ENCODE measurements at places on chromosomes 11 and 22. TPM values are rescaled to one million over a fixed set of nuclear protein-coding genes. Genes with fewer than 3 reads are reported as not detected.
A peak's percentile ranks its signal among the peaks of the same experiment; 100 is the strongest.

DNA sequence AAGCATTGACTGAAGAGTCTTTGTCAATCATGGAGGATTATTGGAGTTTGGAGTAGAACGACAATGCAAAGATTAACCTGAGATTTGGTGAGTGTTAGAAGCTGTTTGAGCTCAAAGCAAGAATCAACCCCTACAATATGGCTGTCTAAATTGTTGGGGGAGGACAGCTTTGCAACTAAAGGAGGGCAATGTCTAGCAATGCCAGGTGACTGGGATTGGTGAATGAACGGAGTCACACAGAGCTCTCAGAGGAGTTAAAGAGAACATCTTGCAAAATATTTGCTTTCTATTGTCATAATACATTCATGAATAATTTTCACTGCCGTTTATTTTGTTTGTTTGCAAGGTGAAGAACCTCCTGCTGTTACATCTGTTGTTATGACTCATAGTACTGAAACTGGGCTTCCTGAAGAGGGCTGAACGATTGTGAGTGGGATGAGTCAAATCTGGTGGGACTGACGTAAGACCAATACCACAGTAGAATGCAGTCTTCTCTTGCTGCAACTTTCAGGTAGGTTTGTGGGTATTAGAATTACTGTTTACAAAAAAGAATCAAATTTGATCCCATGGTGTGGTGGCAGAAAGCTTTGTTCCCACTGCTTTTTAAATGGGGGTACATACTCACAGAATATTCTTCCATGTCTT, 281.9 kb downstream of the CADM1 start:
- DNase-seq, result no peak

The CPT1B gene
- total RNA-seq, result 118 TPM

DNA sequence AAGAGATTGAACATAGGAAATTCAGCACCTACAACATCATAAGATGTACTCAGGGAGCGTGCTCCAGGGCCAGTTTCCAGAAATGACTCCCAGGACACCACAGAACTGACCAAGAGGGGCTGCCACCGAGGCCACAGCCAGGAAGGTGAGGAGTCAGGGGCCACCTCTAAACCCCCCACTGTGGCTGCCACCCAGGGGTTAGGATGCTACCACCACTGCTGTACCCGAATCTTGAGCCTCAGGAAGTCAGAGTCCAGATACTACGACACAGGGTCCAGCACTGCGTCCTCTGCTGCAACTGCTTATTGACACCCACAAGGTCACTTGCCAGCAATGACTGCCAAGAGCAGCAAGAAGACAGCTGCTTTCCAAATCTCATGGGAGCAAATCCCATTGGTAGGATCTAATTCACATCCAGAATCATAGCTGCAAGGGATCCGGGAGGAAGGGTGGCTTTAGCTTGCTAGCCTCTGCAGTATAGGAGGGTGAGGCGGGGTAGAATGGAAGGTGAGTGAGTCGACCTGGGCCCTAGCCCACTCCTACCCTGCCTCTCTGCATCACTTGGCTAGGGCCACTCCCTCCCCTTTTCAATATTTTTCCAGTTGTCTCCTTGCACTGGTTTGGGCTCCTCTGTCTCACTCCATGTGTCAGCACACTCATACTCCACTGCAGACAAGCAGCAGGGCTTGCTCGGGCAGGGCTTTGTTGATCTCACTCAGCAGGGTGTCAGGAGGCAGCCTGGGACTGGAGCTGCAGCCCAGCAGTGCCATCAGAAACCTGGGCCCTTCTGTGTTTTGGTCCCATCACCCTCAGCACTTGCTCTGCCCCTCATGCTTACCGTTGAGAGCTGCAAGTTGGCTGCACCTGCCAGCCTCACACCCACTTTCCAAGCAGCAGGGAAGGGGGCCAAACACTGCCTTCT, 18.1 kb upstream of the CYTH4 start:
- DNase-seq, result no peak

The OR5D18 gene
- total RNA-seq, result not detected

GRCh38 chr22:19611590-19611989, 87.4 kb upstream of the CLDN5 start:
- no peak for DNase-seq

GRCh38 chr11:88410656-88411055, 73.1 kb upstream of the CTSC start:
- no peak for DNase-seq

The MMP12 gene
- total RNA-seq, result not detected

DNA sequence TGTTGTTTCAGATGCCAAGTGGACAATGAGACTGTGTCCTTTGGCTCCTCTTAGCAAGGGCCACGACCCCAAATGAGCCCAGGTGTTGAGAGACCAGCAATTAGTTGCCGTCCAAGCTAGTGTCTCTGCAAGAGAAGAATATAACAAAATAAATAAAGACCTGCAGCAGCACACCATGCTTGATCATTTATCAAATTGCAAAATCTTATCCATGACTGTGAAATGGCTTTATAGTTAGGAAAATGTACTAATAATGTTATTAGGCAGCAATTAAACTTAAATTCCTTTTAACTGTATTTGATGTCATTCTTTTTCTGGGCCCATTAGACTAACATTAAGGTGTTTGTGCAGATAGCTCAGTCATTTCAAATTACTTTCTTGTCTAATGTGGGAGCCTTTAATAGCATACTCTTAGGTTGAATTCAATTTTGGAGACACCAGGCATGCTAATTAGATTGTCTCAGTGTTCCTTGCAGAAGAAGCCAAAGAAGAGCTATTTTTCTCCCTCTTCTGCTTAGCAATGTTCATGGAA, 176.1 kb downstream of the RRAS2 start:
- no peak for DNase-seq

The LINC01488 gene
- not detected for total RNA-seq

DNA sequence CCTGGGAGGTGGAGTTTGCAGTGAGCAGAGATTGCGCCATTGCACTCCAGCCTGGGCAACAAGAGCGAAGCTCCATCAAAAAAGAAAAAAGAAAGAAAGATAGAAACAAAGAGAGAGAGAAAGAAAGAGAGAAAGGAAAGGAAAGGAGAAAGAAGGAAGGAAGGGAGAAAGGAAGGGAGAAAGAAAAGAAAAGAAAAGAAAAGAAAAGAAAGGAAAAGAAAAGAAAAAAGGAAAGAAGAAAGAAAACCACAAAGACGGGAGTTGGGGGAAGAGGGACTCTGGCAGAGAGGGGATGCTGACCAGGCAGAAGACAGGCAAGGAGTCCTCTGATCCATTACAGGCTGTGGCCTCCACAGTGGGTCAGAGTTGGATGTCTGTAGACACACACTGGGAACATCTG, 18.8 kb upstream of the SLCO2B1 start:
- no peak for DNase-seq

- no peak for DNase-seq
Observed at GRCh38 chr11:119371778-119372182, 9.7 kb downstream of the USP2 start.

DNA sequence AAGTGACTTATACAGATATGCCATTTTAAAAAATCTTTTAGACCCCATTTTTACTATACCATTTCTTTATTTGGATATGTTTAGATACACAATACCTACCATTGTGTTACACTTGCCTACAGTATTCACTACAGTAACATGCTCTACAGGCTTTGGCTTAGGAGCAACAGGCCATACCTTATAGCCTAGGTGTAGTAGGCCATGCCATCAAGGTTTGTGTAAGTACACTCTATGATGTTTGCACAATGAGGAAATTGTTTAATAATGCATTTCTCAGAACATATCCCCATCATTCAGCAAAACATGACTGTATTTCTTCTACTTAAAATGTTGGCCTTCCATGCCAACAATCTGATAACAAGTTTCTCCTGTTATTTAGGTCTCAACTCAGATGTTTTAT, 1559.5 kb upstream of the TENM4 start:
- DNase-seq, result no peak

DNA sequence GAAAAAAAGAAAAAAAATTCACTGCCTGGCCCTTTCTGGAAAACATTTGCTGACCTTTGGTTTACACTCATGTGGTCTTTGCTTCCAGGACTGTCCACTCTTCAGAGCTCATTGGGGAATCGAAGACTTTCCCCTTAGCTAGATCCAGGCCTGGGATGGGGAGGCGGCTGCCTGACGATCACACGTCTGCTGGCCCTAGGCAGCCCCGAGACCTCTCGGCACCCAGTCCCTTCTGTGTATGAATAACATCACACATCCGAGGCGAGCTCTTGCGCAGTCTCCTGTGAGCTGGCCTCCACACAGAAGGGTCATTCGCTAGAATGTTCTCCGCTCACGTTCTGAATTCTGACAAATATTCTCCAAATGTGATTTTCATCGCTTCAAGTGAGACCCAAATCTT, 25.7 kb upstream of the GAL start:
- DNase-seq, result peak; percentile 11

DNA sequence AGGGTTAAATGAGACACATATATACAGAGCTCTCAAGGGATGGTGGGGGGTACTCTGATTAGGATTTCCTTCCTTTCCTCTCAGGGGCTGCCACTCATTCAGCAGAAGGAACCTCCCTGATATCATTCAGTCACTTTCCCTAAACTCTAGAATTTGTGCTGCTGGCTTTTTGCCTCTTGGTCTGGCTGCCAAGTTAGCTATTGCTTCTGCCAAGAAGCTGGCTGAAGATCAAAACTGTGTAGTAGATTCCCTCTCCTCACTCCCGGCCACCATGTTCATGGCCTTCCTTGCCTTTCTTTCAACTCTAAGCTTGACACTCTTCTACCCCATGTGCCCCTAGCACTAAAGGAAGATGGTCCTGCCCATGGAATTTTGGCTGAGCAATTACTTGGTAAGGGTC, 18.7 kb downstream of the SLC6A5 start:
- DNase-seq, result no peak

DNA sequence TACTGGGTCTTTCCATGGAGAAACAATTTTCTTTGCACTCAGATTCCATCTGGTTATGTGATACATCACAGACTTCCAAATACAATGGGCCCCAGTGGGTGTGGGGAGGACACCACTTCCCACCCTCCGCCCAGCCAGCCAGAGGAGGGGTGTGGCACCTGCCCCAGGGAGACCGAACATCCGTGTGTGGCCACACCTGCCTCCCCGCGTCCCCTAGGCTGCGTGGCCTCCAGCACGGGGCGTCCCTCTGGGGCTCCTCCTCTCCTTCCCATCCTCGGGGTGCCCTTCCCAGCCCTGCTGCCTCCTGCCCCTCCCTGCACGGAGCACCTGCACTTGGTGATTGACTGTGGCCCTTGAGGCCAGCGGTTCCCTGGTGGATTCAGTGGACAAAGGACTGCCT, 49.1 kb downstream of the CERK start:
- DNase-seq, result no peak

The CCDC88B gene
- 83.6 TPM for total RNA-seq

GRCh38 chr11:259413-259812, 18.8 kb upstream of the NLRP6 start:
- no peak for DNase-seq

The POLR2F gene
- 68.3 TPM for total RNA-seq

The GLB1L2 gene
- total RNA-seq, result 1.0 TPM

The MS4A15 gene
- not detected for total RNA-seq

DNA sequence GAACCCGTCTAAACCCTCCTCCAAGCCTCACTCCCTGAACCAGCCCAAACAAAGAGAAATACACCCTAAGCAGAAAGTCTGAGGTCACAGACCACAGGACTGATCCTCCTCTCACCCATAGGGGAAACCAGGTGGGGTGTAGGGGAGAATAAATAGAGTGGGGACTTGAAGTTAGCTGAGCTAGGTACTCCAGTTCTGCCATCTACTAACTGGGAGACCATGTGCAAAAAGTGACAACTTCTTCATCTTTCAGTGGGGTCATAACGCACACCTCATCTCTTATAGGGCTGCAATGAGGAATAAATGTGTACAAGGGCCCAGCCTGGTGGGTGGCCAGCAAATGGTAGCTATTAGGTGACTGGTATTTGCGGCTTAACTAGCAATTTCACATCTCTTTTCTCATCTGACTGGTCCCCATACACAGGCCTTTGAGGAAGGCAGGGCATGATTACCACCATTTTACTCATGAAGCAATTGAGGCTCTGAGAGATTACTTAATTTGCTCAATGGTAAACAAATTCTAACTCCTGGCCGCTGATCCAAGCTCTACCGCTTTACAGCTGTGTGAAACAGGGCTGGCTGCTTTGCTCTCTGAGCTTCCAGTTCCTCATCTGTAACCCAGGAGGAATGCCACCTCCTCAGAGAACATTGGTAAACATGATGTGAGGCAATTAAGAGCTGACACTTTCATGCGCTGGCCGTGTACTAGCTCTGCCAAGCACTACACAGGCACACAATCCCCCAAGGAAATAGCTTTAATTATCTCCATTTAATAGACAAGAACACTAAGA, 16.6 kb downstream of the TBC1D10A start:
- no peak for DNase-seq

DNA sequence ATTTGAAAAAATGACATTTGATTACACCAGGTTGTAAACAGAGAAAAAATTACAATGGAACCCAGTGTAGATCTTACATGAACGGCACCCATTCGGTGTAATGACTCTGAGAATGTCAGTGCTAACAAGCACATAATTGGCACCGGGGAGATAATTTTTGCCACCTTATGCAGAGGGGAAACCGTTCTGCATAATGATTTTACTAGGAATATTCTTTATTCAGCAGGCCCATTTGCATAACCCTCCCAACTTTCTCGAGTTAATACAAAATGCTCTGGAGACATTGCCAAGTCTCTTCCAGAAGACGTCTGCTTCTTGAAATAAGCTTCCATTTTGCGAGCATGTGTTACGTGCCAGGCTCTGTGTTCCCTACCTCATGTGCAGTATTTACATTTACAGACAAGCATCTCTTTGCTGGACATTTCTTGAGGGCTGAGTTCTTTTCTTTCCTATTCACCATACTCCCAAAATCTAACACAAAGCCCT, 275.8 kb downstream of the MIAT start:
- no peak for DNase-seq

The TMPRSS5 gene
- total RNA-seq, result 1.3 TPM

GRCh38 chr11:23370580-23371275, 510.5 kb upstream of the CCDC179 start:
- no peak for DNase-seq

DNA sequence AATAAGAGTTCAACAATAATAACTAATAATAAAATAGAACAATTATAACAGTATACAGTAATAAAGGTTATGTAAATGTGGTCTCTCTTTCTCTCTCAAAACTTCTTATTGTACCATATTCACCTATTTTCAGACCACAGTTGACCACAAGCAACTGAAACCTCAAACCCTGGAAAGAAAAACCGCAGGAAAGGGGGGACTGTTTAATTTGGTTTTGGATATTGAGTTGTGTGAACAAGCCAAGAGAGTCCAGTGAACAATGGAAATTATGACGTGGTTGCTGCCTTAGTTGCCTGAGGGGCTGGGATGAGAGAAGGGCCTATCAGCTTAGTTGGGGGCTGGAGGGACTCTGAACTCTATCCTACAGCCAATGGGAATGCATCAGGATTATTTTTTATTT, 178.7 kb upstream of the POU2AF2 start:
- no peak for DNase-seq

- DNase-seq, result no peak
Observed at GRCh38 chr22:45883811-45884170, 93.2 kb downstream of the WNT7B start.

The LBHD1 gene
- 4.6 TPM for total RNA-seq

DNA sequence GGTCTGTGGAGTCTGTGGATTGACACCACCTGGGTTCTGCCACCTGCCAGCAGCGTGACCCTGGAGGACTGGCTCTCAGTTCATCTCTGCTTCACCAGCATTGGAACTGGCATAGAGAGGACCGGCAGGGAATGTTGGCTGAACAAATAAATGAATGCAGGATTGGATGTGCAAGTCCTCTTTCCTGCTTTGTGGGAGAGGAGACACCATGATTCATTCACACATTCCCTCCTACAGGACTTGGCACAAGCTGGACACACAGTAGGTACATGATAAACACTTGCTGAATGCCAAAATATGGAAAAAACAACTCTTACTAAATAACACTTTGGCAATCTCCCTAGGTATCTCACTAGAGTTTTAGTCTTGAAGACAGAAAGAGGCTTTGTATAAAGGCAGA, 116.6 kb upstream of the NARS2 start:
- DNase-seq, result no peak

The LRRC74B gene
- total RNA-seq, result not detected

The KLHDC7B gene
- 0.12 TPM for total RNA-seq

Data from glutamatergic neuron (in vitro differentiated cells).